ENCODE measurements at places on chromosomes 11 and 22.

GRCh38 chr11:45289369-45289768, 3.2 kb upstream of the SYT13 start:
- DNase-seq, result no peak

GRCh38 chr22:42938976-42939375, 76.0 kb downstream of the PACSIN2 start:
- no peak for DNase-seq

- DNase-seq, result no peak
These were observed 256.5 kb downstream of the CNTN5 start for GRCh38 chr11:99277281-99277680.

GRCh38 chr11:104531075-104531474, 367.1 kb upstream of the PDGFD start:
- no peak for DNase-seq

- DNase-seq, result no peak
These were observed 25.0 kb upstream of the NTM start for GRCh38 chr11:131345406-131345805.

DNA sequence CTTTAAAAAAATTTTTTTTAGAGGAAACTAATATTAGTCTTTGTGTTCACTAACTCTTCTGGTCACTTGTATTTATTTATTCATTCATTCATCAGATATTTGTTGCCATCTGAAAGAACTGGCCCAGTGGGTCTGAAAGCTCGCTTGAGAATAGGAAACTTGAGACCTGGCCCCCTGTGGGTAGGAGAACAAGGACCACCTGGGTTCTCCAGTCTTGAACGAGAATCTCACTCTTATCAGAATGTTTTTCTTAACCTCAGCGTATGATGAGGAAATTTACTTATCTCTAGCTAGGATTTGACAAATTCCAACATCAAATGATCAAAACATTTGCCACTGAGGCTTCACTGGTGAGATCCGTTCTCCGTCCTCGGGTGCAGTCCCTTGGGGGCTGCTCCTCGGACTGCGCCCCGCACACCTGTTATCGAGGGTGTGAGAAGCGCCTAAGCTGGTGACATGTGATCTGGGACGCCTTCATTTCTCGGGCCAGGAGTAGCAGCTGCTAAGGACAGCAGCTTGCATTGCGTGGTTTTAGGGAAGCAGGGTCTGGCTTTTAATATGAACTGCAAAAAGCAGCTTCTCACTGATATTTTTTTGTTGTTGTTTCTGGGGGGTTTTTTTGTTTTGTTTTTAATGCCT, 6.3 kb downstream of the C22orf31 start:
- no peak for DNase-seq

- peak; percentile 11 for DNase-seq
These were observed 3.8 kb upstream of the OR5A2 start for GRCh38 chr11:59429924-59430516.

DNA sequence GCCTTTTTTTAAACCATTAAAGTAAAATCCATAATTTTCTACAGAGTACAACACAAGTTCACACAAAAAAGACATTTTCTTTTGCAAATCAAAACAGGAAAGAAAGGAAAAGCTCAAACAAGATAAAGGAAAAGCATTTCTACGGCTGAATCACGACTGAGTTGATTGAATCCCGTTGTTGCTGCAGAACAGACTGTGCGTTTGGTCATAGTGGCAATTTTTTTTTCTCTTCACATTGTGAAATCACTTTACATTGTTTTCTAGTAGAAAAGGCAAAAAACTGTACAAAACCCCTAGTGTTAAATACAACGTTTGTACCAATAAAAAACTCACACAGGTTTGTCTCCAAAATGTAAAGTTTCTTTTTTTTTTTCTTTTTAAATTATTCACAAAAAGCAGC, 17.3 kb upstream of the RAPSN start:
- no peak for DNase-seq

- DNase-seq, result no peak
These were observed 115.7 kb downstream of the SOX6 start for GRCh38 chr11:16240687-16241086.

DNA sequence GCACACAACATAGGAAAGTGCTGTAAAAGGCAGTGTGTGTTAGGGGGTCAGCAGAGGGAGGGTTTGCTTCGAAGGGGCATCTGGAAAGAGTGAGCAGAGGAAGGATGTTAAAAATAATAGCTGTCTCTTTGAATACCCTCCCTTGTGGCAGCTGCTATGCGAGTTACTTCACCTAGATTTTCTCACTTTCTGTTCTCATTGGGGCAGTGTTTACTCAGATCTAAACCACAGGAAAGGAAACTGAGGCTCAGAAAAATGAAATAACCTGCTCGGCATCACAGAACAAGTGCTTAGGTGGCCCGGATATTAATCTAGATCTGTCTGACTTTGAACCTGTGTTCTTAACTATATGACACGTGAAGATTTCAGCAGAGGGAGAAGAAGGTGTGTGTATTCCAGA, 125.3 kb downstream of the C11orf91 start:
- DNase-seq, result no peak

- no peak for DNase-seq
These were observed 640.2 kb upstream of the KIRREL3 start for GRCh38 chr11:127640561-127641451.

DNA sequence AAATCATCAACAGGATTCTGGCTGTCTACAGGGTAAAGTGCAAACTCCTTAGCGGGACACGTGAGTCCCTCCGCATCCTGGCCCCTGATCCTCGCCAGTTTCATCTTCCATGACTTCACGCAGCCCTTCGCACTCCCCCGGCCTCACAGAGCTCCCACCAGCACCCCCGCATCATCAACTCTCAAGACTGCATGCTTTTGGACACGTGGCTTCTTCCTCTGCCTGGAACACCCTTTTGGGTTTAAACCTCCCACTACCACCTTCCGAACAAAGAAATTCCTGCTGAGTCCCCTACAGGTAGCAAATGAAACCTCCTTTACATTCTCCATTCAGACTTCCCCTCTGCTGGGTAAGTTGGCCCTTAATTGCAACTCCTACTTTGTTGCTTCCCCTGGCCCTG, 12.6 kb upstream of the EIF3M start:
- no peak for DNase-seq

GRCh38 chr11:18321969-18322711, at the start of the genes GTF2H1 and HPS5:
Gene GTF2H1 (plus strand): TSS chr11:18322567. CDS start chr11:18333075, 10,508 bp downstream.
Gene HPS5 (minus strand): TSS chr11:18322140. CDS start chr11:18317858, 4,282 bp downstream.
- DNase-seq, result peak; percentile 93

DNA sequence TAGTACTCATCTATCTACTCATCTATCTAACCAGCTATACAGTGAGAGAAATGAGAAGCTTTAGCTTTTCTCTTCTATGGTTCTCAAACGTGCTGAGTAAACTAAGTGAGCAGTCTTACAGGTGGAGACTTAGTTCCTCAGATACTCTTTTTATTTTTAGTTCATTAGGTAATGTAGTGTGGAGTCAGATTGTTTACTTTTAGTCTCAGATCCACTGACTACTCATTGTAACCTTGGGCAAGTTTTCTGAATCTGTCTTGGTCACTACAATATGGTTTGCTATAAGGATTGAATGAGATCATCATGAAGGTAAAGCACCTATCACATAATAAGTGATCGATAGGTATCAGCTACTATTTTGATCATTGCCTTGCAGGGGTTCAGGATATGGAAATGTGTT, 160.1 kb downstream of the RAB38 start:
- no peak for DNase-seq

DNA sequence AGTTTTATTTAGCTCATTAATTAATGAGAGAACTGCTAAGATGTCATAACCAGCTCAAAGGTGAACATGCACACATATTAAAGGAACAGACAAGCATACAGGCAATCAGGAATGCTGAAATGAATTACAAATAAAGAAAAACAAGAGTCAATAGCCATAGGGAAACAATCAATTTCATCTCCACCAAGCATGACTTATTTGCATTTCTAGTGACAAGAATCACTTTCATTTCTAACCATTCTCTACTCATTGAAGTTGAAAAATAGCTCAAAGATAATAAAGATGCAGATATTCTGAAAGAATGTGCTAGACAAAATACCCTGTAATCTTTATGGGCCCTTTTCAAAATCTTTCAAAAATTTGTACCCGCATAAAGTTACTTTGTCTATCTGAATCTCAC, 23.2 kb downstream of the ISX start:
- DNase-seq, result no peak

DNA sequence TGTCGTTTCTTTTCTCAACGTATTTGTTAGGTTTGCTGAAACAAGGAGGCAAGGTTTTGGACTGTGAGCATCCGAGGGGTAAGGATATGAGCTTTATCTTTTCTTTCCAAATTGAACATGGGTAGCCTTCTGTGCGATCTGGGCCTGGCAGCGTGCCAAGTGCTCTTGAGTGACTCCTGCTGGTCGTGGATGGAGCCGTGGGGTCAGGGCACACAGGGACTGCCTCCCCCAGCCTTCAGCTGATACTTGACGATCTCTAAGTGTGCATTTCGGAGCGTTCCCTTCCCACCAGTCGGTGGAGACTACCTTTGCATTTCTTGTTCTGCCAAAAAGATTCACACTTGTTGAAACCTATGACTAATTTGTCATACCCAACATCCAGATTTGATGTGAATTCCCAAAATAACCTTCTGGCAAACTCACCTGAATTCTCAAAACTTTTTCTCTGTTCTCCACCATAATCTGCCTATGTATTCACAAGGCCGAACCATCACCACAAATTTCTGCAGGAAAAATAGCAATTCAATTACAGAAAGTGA, 40.1 kb upstream of the CLMP start:
- DNase-seq, result peak; percentile 57

DNA sequence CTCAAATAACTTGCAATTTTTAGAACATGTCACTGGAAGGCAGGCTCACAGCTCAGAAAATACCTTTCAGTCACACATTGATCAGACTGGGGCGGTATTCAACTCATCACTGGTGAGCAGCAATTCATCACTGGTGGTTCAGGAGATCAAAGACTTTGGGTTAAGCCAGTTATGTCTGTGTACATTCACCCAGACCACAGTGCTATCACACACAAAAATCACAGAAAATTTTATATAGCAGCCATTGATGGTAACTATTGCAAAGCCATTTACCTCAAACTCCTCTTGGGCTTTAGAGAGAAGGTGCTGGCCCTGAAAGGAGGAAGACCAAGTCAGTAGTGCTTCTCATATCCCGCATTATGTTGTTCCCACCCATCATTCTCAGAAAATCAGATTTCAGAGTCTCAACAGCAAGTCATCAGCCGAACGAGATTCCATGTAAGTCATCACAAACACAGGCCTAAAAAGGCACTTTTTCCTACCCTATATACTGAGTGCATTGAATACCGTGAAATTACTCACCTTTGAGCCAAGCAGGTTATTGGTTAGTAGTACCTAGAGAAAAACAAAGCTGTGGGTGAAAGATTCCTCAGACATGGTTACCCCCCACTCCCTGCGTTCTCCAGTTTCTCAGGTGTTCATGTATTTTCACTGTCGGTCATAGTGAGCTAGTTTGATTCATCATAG, 14.0 kb upstream of the WDR74 start:
- no peak for DNase-seq

GRCh38 chr11:96313163-96313562, 29.8 kb downstream of the MAML2 start:
- no peak for DNase-seq

DNA sequence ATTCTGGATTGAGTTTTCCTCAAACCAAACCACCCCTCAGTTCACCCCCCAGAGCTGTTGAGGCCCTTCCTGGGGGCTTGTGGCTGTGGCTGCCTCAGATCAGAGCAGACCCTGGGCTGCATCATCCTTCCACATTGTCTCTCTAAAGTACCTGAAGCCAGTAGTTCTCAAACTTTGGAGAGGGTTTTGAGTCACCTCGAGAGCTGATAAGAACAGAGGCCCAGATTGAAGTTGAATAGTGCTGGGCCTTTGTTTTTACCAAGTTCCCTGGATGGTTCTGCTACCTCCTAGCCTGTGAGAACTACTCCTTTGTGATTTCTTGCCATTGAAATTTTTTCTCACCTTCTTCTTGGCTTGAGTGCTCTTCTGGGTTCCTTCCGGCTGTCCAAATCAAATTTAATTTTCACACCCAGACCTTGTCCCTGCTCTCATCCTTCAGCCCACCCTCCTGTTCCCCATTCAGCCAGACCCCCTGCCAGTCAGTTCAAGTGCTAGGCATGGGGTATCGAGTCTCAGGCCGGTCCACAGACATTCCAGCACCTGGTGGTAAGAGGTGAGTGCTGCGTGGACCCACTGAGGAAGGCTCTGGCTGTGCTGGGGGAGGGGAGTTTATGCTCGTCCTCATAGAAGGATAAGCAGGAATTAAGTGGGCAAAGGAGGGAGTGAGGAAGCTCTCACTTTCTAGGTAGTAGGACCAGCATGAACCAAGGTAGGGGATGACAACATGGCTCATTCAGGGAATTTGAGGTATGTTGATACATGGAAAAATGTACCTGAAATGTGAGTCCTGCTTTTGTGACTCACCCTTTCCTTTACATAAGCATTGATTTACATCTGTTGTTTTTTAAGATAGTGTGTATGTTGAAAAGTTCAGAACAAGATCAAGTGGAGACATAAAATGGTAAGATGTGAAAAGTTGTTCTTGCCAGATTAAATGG, 116.5 kb downstream of the PTPRJ start:
- no peak for DNase-seq

DNA sequence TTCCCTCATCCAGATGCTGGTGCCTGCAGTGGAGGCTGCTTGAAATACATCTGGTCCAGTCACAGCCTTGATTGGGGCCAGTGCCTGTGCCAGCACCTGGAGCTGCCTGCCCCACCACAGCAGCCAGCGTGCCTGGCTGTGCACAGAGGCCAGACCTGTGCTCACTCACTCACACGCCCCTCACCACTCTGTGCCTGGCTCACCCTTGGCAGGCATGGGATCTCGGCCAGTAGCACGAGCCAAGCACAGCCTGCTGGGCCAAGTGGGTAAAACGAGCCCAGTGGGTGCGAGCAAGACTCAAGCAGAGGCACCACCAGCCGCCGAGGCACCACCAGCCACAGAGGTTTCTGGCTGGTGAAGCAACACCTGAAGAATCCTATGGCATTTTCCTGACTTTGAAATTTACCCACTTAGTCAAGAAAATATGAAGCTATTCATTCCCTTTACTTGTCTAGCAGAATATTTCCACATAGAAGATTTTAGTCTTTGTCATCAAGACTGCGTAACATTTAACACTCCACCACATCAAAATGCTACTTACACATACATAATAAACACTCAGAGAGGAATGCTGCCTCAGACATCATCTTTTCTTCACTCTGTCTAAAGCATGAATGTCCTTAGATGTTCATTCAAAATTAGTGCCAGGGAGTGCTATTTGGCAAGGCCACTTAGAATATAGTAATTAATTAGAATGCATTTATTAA, 424.3 kb upstream of the FAT3 start:
- no peak for DNase-seq

- peak; percentile 52 for DNase-seq
These were observed 3.0 kb upstream of the MYBPC3 start for GRCh38 chr11:47355283-47356128.

GRCh38 chr11:15228331-15228849, 113.7 kb downstream of the INSC start:
- no peak for DNase-seq

GRCh38 chr22:29470159-29470855, 9.7 kb upstream of the NEFH start:
- DNase-seq, result peak; percentile 76

GRCh38 chr11:33387996-33388395, 130.8 kb downstream of the HIPK3 start:
- DNase-seq, result no peak
